HT1080 (cell line): ENCODE measurements at places on chromosomes 11 and 22. TPM values are rescaled to one million over a fixed set of nuclear protein-coding genes. Genes with fewer than 3 reads are reported as not detected.

DNA sequence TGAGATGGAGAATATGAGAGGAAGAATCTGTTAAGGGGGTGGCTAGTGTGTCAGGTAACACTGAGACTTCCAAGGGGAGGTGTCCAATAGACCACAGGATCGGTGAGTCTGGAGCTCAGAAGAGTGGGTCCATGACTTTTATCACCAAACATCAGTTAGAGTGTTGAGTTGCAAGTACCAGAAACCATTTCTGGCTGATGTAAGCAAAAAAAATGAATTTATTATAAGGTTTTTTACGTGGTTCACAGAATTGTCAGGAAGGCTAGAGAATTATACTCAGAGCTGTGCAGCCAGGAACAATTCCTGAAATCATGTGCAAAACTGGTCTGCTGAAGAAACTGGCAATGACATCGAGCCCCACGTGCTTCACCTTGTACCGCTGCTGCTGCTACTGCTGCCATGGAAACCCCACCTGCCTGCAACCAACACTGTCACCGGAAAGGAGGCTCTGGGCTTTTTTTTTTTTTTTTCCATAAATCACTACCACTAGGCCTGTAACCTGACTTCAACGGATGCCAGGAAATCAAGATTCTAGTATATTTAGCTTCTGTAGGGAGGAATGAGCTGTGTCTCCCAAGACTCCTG lies 16.6 kb upstream of the STK33 start:
- no peak for DNase-seq

Gene PKP3
- total RNA-seq = 12.0 and 13.1 TPM in 2 replicates

Gene NRXN2
- 0.42 TPM in 1 of 2 replicates, not detected in the other for total RNA-seq

- DNase-seq = no peak
These were observed 40.2 kb downstream of the RRP8 start for GRCh38 chr11:6563121-6563619.

DNA sequence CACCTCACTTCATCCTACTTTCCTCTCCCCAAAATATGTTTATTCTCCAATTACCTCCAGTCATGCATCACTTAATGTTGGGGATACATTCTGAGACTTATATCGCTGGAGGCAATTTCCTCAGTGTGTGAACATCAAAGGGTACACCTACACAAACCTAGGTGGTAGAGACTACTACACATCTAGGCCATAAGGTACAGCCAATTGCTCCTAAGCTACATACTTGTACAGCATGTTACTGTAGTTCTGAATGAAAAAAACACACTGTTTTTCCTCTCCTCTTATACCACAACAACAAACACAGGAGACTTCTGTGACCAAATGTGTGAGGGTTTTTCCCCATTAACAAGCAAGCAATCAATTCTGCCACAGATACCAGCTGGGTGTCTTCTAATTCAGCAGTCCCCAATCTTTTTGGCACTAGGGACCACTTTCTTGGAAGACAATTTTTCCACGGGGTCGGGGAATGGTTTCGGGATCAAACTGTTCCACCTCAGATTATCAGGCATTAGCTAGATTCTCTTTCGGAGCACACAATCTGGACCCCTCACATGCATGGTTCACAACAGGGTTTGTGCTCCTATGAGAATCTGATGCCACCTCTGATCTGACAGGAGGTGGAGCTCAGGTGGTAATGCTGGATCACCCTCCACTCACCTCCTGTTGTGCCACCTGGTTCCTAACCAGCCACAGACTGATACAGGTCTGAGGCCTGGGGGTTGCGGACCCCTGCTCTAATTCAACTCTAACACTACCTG lies 5.2 kb downstream of the KLHL22 start:
- no peak for DNase-seq

GRCh38 chr11:85874265-85874664 lies 19.1 kb downstream of the CCDC83 start:
- no peak for DNase-seq

Gene KLHL35
- total RNA-seq = 0.07 TPM in 1 of 2 replicates, not detected in the other

Gene ASPHD2
- 6.3 and 8.7 TPM in 2 replicates for total RNA-seq

DNA sequence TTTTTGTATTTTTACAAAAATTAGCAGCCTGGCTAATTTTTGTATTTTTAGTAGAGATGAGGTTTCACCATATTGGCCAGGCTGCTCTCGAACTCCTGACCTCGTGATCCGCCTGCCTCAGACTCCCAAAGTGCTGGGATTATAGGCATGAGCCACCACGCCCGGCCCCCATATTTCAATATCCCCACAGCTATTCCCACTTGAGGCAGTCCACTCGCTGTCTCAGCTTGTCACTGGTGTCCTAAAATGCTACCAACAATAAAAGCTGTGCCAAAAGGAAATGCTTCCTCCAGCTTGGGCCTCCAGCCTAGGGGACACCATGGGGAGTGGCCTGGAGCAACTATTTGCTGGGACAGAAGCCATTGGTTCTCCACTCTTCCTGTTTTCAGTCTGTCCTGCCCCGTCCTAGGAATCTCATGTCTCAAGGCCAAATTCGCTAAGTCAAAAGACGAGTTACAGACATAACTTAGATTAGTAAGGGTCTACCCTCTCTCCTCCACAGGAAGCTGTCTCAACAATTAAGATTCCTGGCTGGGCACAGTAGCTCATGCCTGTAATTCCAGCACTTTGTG lies 7.3 kb upstream of the SPINDOC start:
- no peak for DNase-seq

Gene OR51A2
- not detected in 2 replicates for total RNA-seq

Gene XRRA1
- total RNA-seq = 7.4 and 7.9 TPM in 2 replicates

DNA sequence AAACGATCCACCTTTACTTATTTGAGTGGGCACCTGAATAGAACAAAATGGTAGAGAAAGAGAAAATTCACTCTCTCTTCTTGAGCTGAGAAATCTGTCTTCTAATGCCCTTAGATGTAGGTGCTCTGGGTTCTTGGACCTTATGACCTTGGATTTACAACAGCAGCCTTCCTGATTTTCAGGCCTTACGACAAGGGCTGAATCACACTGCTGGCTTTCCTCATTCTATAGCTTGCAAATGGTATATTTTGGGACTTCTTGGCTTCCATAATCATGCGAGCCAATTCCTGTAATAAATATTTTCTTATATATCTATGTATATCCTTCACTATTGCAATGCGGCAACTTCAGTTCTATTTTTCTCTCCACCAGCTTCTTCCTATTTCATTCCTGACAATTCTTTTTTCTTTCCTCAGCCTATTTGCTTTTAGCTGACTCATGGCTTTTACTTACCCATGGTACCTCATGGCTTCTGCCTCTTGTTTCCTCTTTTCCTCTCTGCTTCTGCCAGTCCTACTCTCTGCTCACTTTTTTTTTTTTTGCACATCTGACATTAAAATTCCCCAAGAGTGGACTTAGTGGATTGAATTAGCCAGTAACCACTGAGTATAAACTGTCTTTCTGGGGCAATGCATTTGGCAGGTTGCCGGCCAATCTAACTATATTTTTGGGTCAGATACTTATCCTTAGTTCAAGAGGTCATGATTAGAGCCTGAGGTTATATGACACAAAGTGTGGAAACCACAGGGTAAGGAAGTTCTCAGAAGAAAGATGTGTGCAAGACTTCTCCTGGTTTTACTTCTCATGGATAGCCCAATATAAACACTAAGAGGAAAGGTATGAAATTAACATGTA lies 359.5 kb downstream of the TMEM135 start:
- peak; percentile 32 for DNase-seq

Gene CHRM1
- total RNA-seq = not detected in 2 replicates

DNA sequence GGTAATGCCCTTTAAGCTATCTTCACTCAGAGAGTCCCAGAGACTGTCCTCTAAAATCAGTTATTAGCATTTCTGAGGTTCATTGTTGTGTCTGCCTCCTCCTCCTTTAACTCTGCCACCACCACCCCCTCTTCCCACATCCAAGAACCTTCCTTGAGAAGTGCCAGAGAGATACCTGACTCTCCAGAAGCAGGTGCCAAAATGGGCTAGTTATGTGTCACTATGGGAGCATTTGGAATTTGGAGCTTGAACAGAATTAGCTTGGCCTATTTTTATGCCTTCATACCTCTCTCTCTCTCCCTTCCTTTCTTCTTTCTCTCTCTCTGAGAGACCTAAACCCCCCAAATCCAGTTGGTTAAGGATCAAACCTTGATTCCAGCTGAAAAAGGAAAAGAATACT lies 75.9 kb downstream of the AMOTL1 start:
- DNase-seq = no peak

DNA sequence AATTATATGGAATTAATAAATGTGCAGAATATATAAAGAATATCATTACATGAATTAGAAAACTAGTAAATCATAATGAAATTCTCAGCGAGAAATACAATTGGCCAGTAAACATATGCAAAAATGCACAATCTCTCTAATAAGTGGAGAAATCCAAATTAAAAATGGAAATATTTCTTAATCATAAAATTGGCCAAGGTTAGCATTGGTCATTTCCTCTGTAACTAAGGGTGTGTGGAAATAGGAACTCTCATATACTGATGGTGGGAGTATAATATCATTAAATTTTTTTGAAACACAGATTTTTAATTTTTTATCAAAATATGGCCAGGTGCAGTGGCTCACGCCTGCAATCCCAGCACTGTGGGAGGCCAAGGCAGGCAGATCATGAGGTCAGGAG lies 7.6 kb upstream of the ZNF74 start:
- DNase-seq = no peak

GRCh38 chr11:28092786-28093185 lies 15.2 kb downstream of the KIF18A start:
- no peak for DNase-seq

Gene MS4A1
- total RNA-seq = not detected in 2 replicates

DNA sequence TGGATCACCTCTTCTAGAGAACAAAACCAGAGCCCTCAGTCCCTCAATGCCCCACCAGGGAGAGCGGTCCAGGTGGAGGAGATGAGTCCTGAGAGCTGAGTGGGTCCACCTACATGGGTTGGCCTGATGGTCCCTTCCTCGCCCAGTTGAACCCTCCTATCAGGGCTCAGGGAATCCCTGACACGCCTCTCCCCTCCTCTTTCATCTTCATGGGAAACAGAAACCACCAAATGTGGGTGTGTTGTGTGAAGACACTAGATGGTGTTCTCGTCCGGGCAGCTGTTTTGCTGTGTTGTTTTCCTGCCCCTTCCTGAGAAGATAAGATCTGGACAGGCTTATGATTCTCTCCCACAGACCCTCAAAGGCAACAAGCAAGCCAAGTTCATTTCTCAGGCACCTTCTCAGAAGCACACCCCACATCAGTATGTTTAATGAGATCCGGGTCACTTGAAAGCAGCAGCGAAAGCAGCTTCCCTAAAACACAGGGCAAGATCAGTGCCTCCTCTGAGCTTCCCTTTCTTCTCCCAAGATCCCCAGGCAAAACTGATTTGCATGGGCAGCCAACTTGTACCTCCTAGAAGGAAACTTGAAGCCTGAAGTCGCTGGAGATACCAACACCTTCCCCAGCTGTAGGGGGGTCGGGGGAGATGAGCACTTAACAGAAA lies 35.3 kb upstream of the POU2AF1 start:
- DNase-seq = no peak

Gene MRGPRX4
- total RNA-seq = 2.7 and 3.9 TPM in 2 replicates

Gene C11orf68
- total RNA-seq = 44.0 and 64.7 TPM in 2 replicates
